Activated CD4-positive, alpha-beta T cell treated with anti-CD3 and anti-CD28 coated beads for 4 hours (primary cell): ENCODE measurements at places on chromosomes 4 and X.

GRCh38 chrX:64975989-64976672 lies at the start of gene ZC4H2:
ZC4H2 (minus strand) TSS chrX:64976450; CDS start chrX:64976377, 73 bp downstream.
- peak; percentile 64 for DNase-seq

- DNase-seq, result no peak
These were observed 577.0 kb downstream of the SPOCK3 start for GRCh38 chr4:166657261-166657660.

- no peak for DNase-seq
These were observed 84.9 kb downstream of the ARHGAP6 start for GRCh38 chrX:11580789-11581188.

GRCh38 chr4:117096886-117097285 lies 11.5 kb upstream of the TRAM1L1 start:
- DNase-seq, result no peak

DNA sequence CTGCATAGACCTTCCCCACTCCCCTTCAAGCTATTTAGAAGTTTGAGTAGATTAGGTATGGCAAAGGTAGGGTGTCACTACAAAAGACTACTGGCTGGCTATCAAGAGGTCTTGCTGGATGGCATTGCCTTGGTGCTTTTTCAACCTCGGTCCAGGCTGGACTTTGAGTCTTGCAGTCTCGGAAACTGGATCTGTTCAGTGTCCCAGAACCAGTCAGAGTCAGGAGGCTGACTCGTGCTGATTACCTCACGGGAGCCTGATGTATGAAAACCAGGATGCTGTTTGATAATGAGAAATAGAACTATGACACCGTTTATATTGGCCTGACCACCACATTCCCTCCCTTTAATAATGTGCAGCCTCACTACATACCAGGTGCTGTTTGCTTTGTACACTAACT lies 2.7 kb upstream of the PHKA1 start:
- DNase-seq, result no peak

DNA sequence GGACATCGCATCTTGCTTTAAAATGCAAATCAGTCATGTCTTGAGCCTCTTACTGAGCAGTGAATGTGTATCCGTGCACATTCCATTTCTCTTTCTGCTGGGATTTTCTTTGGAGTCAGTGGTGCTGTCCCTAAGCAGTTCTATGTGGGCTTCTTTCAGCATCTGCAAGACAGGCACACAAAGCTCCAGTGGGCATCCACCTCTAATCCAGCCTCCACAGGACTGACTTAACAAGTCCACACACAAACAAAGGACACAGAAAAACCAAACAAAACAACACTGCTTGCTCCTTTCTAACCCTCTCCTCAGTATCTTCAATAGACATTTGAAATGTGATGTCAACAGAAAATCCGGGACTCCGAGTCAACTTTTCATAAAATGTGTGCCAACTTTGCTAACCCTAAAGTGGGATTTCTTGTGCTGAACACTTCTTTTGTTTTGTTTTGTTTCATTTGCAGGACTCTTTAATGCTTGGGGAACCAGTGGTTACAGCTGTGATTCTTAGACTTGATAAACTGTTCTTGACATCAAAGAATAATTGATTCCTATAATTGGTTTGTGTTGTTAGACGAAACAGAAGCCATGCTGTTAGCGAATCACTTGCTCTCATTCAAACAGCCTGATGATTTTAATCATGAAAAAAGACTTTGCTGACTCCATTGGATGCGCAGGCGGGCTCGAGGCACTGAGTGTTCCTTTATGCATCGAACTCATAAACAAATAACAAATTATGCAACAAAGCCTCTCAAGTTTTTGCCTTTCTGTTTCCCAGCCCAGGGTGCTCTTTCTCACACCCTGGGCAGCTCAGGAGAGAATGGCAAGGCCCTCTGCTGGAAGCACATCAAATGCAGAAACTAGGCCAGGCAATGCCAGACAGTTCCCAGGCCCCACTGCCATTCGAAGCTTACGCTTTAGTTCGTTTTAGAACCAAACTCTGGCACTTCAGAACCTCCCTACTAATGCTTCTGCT lies 20.1 kb downstream of the ETNPPL start:
- no peak for DNase-seq

- no peak for DNase-seq
These were observed 62.2 kb downstream of the FMR1NB start for GRCh38 chrX:148043271-148043855.
